ENCODE measurements at places on chromosomes 3 and 15.

- no peak for DNase-seq
Measured at GRCh38 chr3:79074558-79074957, 693.2 kb downstream of the ROBO1 start.

DNA sequence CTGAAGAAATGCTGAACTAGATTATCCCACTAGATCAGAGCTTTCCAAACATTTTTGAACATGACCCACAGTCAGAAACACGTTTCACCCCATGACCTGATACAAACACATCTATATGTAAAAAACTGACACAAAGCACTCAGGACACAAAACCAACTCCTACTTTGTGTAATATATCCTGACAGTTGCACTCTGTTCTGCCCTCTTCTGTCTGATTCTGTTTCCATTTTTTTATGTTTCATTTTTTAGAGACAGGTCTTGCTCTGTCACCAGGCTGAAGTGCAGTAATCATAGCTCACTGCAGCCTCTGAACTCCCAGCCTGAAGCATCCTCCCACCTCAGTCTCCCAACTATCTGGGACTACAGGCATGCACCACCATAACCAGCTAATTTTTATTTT lies 15.8 kb upstream of the RFTN1 start:
- no peak for DNase-seq

DNA sequence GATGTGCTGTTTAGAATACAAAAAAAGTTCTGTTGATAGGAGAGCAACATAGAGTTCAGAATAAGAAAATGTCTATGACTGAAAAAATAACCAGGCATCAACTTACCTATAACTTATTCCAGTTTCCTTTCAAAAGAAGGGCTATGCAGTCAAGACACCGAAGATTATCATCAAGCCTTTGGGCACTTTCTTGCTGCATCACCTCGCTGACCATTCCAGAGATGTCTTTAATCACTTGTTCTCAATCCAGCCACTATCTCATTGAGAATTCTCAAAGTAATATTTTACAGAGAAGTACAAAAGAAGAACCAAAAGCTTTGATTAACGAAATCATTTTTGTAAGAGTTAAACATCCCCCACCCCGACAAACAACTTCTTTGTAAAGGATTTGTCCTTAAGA lies 198.3 kb upstream of the P2RY1 start:
- DNase-seq: no peak

DNA sequence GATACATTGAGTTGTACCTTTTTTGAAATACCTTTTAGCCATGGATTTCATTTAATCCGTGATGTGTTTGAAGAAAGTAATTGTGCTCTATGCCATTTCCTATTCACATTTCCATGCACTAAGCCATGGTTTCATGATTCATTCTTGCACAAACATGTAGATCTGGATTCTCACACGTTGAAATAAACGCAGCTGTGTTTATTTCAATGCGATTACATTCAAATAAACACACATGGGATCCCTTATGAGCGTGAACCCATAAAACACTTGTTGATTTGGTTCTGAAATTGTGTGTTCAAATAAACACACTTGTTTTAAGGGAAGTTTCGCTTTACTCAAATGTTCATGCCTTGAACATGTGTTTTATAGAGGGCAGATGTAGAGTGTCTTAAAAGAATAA lies 39.2 kb downstream of the BBX start:
- no peak for DNase-seq

DNA sequence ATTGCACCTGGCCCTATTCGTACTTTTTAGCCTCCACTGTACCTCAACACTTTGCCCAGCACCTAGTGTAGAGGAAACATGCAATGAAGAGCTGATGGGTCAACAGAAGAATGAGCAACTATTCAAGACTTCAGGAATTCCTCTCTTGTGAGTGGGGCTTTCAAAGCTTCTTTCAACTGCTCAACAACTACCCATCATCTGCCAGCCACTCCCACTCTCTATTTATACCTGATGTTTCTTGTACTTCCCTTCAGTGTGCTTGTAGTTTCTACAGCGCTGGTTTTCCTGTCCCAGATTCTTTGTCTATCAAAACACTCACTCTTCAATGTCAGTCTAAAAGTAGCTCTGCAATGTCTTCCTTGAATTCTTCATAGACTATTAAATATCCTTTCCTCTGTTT lies 168.3 kb upstream of the LPP start:
- no peak for DNase-seq

GRCh38 chr3:39753391-39753790 lies 56.0 kb upstream of the MYRIP start:
- DNase-seq: no peak

- no peak for DNase-seq
Measured at GRCh38 chr3:20143519-20143918, 42.5 kb downstream of the SGO1 start.

Data from iPS DF 19.7 (cell line).